Aorta (tissue), 5 donors: ENCODE measurements at places on chromosomes 1 and 21. TPM values are rescaled to one million over a fixed set of nuclear protein-coding genes. Genes with fewer than 3 reads are reported as not detected.

Gene ADORA3
- 13.4 TPM for polyA plus RNA-seq

Gene PCP4
- not detected for polyA plus RNA-seq

Gene CREG1
- 105 TPM for polyA plus RNA-seq

Gene TSPEAR
- polyA plus RNA-seq, result not detected

Gene LIN28A
- not detected for polyA plus RNA-seq

Gene ALX3
- not detected for polyA plus RNA-seq

Gene SGIP1
- 64.8 TPM for polyA plus RNA-seq

Gene TTC34
- not detected for polyA plus RNA-seq

Gene SH2D1B
- 0.10 TPM for polyA plus RNA-seq

Gene BRDT
- polyA plus RNA-seq, result not detected

Gene PDC
- not detected for polyA plus RNA-seq

Gene CYP4Z1
- polyA plus RNA-seq, result not detected

Gene TFF3
- polyA plus RNA-seq, result 170 TPM

Gene SUCO
- polyA plus RNA-seq, result 7.4 TPM

Gene AGT
- polyA plus RNA-seq, result 23.2 TPM

Gene CRP
- polyA plus RNA-seq, result 1.1 TPM

Gene HTR6
- not detected for polyA plus RNA-seq

Gene FAM110D
- polyA plus RNA-seq, result 1.4 TPM
